ENCODE measurements at places on chromosomes 7 and 10. TPM values are rescaled to one million over a fixed set of nuclear protein-coding genes. Genes with fewer than 3 reads are reported as not detected.

- DNase-seq = no peak
- no peak overlapping the region for H3K27ac ChIP-seq
- H3K27me3 ChIP-seq = no peaks in the 10 kb centered on the region
- H3K4me3 ChIP-seq = no peak overlapping the region
- H3K36me3 ChIP-seq = no peaks in the 10 kb centered on the region
These were observed 228.8 kb downstream of the TRIL start for GRCh38 chr7:28729281-28729680.

DNA sequence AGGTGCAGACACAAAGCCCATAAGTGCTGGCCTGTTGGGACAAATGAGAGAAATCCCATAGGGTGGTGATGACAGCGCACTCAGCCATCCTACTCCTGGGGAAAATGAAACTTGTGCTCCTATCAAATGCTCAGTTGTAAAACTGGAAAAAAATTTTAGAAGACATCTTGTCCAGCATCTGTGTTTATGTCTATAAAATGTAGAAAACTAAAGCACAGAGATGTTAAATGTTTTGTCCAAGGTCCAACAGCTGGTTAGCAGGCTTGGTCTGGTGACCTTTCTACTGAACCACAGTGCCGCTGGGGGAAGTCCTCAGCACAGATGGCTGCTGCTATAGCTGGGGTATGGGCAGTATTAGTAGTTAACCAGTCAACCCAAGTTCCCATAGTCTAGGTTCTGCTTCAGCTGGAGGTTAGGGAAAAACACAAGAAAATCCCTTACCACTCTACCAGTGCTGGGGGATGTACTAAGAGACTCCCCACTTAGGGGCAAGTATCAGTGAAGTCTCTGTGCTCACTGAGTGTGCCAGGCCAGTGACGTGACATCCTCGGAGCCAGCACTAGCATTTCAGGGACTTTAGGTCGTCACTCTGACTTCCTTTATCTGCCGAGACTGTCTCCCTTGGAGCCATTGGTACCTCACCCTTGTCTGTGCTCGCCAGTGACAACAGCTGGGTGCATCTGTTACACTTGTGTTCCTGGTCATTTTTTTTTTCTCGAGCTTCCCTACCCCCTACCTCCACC lies 1.9 kb downstream of the TSPAN33 start:
- DNase-seq = no peak
- H3K36me3 ChIP-seq = no peaks in the 10 kb centered on the region
- no peak overlapping the region for H3K4me3 ChIP-seq
- no peak overlapping the region for H3K27ac ChIP-seq
- no peaks in the 10 kb centered on the region for H3K4me1 ChIP-seq

GRCh38 chr7:128247640-128248194 lies 6.6 kb downstream of the LEP start:
- H3K27ac ChIP-seq = no peak overlapping the region
- no peaks in the 10 kb centered on the region for H3K27me3 ChIP-seq
- H3K4me3 ChIP-seq = no peak overlapping the region
- peak; percentile 52 for DNase-seq

DNA sequence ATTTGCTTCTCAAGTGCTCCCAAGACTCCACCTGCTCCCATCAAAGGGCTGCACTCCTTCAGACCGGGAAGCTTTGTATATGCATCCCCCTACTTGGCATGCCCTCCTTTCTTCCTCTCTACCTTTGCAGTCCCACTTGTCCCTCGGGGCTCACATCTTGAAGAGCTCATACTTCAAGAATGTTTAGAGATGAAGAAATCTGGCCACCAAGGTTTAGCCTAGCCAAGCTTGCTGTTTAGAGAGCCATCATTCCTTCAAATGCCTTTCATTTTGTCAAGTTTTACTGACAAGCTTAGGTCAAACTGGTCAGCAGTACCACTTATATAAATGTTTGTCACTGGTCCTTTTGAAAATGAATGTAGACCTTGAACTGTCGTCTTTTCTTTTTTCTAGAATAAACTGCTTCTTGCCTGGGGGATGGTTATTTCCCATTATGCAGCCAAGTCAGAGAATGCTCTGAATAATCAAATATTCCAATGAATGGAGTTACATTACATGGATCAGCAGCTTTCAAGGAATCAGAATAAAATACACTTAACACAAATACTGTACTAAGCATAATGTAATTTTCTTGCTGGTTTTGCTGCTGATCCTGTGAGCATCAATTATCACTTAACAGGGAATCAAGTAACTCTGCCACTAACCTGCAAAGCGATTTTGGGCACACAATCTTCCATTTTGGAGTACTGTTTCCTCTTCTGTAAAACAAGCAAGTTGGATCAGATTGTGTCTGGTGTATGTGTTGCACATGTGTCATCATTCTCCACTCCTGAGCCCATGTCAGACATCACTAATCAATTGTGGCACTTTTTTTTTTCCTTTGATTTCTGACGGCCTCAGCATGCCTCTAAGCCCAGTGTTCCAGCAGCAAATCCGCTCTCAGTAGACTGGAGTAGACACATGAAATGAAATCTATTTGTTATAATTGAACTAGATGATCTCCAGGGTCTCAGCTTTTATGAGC lies 357.9 kb downstream of the PTEN start:
- H3K4me3 ChIP-seq = no peak overlapping the region
- no peak overlapping the region for H3K27ac ChIP-seq
- H3K27me3 ChIP-seq = no peaks in the 10 kb centered on the region

Gene SPAM1
- not detected for total RNA-seq

Gene CTAGE6
- not detected for total RNA-seq
